Stimulated activated CD4-positive, alpha-beta T cell treated with anti-CD3 and anti-CD28 coated beads, Interleukin-12 subunit alpha, Interleukin-12 subunit beta, amount 100 ng/mL, for 48 hours (primary cell): ENCODE measurements at places on chromosomes 11 and 22.
A peak's percentile ranks its signal among the peaks of the same experiment; 100 is the strongest.

DNA sequence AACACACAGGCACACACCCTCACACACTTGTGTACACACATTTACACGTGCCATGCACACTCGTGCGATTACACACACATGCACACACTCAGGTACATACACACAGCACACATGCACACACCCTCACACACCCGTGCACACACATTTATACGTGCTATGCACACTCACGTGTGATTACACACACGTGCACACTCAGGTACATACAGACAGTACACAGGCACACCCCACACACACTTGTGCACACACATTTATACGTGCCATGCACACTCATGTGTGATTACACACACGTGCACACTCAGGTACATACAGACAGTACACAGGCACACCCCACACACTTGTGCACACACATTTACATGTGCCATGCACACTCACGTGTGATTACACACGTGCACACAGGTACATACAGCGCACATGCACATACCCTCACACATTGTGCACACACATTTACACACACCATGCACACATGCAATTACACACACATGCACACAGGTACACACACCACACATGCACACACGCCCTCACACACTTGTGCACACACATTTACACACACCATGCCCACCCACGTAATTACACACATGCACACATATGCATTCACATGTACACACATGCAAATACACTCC lies 4.6 kb downstream of the IFITM10 start:
- no peak for DNase-seq

DNA sequence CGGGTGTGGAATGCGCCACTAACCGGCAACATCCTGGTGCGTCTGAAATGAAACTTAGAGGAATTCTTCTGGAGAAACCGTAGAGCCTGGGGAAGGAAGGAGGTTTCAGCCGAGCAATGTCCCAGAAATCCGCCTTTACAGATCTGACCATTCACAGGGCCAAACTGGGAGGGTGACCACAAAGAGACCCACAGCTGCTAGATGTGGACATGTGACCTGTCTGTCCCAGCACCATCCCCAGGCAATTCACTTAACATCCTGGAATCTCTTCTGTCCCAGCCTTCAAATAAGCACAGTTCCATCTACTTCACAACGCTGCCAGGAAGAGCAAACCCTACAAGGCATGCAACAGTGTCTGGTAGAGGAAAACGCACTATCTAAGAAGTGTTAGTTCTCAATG lies 9.8 kb downstream of the MCAT start:
- no peak for DNase-seq

GRCh38 chr11:7936615-7937014 lies 4.9 kb downstream of the OR10A3 start:
- no peak for DNase-seq

DNA sequence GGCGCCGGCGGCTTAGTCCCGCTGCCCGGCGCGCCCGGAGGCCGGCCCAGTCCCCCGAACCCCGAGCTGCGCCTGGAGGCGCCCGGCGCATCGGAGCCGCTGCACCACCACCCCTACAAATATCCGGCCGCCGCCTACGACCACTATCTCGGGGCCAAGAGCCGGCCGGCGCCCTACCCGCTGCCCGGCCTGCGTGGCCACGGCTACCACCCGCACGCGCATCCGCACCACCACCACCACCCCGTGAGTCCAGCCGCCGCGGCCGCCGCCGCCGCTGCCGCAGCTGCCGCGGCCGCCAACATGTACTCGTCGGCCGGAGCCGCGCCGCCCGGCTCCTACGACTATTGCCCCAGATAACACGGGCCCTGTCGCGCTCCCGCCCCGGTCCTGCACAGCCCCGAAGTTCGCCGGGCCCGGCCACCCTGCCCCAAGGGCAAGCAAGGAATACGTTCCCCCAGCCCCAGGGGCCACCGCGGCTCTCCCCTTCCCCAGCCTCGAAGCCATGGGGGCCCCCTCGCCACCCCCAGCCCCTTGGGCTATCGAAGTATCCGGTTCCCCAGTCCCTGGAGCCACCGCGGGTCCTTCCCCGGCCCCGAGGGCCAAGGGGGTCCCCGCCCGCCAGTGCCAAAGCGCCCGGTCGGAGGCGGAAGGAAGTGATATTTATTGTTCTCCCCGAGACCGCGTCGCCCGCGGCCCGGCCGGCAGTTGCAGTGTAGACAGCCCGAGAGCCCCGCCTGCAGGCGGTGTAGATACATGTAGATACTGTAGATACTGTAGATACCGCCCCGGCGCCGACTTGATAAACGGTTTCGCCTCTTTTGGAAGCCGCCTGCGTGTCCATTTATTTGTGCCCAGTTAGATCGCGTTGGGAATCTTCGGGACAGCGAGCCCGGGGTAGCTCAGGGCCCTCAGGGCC lies 6.2 kb downstream of the TBX1 start:
- peak; percentile 28 for DNase-seq

GRCh38 chr11:3944198-3944597 lies 88.7 kb downstream of the STIM1 start:
- DNase-seq, result no peak

- DNase-seq, result peak; percentile 100
Measured at GRCh38 chr11:64878494-64879243, at the start of gene EHD1. EHD1 (minus strand) TSS chr11:64878621; CDS start chr11:64878464, 157 bp downstream.

DNA sequence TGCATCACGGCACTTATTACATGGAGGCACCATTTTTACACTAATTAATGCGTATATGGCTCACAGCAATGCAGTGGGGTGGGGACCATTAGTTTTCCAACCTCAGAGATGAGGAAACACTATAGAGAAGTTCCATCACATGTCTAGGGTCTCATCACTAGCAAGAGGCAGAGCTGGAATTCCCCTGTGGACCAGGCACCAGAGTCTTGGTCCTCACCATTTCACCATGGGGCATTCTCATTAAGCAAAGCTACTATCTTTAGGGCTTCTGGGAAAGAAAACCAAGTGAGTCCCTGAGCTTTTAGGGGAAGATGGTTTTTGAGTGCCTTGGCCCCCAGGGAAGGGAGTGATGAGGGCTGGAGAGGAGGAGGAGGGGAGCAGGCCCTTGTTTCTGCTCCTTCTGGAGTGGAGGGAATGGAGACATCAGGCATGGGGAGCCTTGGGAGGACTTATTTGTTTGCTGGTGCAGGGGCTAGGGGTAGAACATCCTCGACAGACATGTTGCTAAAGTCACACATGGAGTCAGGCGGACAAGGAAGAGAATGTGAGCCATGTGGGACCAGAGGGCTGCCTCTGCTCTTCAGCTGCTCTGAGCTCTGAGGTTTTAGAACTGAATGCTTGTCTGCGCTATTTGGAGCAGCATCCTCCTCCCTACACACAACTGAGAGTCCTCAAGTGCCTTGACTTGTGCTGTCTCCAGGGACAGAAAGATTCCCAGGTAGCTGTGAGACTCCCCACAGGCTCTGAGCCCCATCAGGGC lies 40.3 kb upstream of the ZBED5 start:
- DNase-seq, result no peak

DNA sequence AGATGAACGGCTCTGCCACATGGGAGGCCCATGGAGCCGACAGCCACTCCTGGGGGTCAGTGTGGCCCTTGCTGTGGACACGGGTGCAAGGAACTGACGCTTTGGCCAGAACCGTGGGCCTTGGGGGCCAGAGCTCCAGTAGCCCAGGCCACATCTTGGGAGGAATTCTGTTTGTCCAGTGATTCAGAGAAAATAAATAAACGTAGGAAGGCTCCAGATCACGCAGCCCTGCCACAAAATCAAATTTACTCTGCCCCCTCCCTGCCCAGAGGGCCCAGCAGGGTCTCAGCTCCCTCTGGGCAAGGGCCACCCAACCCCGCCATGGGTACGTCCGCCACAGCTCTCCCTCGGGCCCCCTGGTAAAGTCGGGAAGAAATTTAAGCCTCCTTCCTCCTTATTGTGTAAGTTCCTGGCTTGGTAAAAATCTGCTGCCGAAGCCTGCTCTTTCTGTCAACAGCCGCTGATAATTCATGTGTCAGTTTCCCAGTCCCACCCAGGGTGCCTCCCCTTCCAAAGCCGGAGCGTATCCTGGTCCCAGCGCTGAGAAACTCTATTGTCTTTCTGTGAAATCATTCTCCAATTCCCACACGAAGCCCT lies 6.9 kb upstream of the MUC5AC start:
- no peak for DNase-seq

- DNase-seq, result no peak
Measured at GRCh38 chr11:84564180-84564866, 1062.8 kb downstream of the DLG2 start.

- DNase-seq, result peak; percentile 54
Measured at GRCh38 chr22:35629406-35630216, 12.5 kb upstream of the MB start.

DNA sequence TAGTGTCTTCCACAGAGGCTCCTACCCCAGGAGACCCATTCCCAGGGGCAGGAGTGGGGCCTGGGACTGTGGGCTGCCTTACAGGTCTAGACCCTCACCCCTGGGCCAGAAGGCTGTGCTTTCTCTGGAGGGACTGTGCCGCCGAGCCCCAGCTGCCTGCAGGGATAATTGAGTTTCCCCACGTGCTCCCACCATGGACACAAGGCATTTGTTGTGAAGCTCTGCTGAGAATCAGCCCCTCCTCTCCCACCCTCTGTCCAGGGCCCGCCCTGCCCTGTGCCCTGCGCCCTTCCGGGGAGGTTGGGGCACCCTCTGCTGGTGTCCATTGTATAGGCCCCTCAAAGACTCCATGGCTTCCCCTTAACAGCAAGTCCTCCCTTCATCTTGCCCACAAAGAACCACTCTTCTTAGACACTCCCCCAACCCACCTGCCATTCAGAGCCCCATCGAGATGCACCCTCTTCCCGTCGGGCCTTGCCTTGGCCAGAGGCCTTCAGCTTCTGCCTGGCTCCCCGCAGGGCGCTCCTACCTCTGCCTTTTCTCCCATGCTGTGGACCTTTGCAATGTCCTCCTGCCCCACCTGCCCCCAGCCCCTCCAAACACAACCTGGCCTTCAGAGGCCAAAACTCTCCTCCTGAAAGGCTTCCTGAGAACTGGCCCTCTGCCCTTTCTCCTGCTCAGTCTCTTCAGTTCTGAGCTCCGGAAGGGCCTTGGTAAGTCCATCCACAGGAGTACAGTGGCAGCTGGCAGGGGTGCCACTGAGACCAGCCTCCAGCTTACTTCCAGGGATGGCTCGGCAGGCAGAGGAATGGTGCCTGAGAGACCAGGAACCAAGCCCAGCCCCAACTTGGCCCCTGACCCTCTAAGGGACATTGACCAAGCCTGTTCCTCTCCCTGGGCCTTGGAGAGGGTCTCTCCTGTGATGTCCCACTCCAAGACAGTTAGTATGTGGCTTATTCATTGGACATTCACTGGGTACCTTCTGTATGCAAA lies 22.4 kb downstream of the DUSP8 start:
- DNase-seq, result no peak

GRCh38 chr11:100774859-100775258 lies 87.8 kb downstream of the ARHGAP42 start:
- no peak for DNase-seq

- no peak for DNase-seq
Measured at GRCh38 chr11:110453684-110454354, 24.1 kb downstream of the FDX1 start.

DNA sequence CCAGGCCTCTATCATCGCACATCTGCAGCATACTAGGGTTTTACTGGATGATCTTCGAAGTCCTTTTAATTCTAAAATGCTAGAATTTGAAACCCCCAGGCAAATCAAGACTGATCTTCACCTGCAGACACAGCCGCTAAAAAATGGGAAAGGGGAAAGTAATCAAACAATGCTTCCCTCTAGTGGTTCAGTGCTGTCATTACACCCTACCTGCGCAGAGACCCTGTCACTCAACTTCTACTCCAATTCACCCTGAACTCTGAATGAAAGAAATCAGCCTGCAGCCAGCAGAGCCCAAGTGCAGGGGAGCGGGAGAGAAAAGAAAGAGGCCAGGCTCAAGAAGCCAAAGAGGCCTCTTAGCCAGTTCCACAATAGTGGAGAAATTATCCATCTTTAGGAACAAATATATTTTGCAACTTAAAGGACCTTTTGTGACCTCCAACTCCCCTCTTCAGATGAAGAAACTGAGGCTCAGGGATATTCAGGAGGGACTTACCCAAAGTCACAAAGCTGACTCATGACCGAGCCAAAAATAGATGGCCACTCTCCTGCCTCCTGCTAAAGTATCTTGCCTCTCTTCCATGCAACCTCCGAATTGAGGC lies 33.0 kb downstream of the SERGEF start:
- DNase-seq, result no peak

DNA sequence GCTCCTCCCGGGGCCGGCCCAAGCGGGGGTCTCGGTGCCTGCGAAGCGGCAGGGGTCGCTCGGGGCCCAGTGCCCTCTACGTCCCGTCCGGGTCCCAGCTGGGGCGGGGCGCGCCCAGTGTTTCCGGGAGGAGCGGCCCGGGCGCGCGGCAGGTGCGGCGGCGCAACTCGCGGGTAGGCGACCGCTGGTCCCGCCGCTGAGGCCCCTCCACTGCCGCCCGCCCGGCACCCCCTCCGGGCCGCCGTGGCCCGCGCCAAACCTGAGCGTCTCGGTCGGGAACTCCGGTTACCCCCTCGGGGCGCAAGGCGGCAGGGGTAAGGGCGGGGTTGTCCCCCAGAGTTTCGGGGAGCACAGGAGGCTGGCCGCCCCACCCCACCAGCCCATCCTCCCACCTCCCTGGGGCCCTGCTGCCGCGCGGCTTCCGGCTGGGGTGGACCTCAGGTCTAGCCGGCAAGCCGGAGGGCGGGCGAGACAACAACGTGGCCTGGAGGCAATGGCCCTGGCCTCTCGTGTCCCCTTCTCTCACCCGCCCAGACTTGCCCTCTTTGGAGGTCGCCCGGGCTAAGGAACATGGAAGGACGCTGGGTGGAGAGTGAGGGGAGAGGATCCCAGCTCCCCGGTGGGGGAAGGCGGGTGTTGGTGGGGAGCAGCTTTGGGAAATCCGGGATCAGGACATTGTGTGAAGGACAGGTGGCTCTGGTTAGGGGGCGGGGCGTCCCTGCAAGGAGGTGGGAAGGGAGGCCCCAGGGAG lies 398 bp upstream of the CRACR2B start:
- no peak for DNase-seq

DNA sequence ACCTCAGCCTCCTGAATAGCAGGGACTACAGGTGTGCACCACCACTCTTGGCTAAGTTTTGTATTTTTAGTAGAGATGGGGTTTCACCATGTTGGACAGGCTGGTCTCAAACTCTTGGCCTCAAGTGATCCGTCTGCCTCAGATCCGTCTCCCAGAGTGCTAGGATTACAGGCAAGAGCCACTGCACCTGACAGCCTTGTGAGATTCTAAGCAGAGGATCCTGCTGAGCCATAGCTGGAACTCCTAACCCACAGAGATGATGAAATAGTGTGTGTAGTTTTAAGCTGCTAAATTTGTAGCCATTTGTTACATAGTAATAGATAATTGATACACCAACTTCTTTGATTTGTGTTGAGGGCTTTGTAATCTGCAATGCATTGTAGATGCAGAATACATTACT lies 51.1 kb downstream of the CLMP start:
- DNase-seq, result no peak

GRCh38 chr22:46380581-46380980 lies 45.1 kb downstream of the TRMU start:
- no peak for DNase-seq

DNA sequence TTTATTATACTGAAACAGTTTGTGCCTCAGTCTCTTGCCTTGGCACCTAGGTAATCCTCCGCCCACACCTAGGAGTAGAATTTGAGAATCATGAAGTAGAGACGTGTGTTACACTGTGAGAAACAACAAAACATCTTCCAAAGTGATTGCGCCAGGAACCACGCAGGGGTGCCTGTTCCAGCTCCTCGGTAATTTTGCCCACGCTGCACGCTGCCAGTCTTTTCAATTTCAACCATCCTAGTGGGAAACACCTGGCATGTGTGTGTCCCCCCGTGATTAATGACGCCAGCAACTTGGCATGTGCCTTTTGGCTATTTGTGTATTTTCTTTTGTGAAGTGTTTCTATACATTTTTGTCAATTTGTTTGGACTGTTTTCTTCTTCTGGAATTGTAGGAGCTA lies 919.1 kb downstream of the BRD1 start:
- DNase-seq, result no peak

GRCh38 chr22:17788528-17789378 lies 14.5 kb upstream of the BID start:
- no peak for DNase-seq
